Stimulated activated CD8-positive, alpha-beta memory T cell treated with anti-CD3 and anti-CD28 coated beads, Interleukin-4, amount 100 ng/mL, for 4 hours (primary cell): ENCODE measurements at places on chromosomes 3 and 15.

- no peak for DNase-seq
Observed at GRCh38 chr15:100651253-100651652, 48.9 kb downstream of the ASB7 start.

GRCh38 chr3:38588371-38588971 lies 61.0 kb downstream of the SCN5A start:
- no peak for DNase-seq

DNA sequence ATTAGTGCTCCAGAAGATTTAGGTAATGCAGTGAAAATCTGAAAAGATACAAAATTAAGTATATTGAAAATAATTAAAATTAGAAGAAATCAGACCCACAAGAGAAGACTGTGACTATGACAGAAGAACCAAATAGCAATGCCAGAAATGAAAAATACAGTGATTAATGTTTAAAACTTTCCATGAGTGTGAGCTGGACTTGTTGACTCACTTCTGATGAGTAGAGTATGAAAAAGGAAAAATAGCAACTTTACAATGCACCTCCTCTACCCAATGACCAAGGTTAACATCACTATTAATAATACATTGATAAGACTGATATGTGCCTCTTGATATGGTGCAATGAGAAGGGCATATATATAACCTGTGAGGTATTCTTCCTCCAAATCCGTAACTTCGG lies 39.3 kb upstream of the SLC22A13 start:
- DNase-seq: no peak

DNA sequence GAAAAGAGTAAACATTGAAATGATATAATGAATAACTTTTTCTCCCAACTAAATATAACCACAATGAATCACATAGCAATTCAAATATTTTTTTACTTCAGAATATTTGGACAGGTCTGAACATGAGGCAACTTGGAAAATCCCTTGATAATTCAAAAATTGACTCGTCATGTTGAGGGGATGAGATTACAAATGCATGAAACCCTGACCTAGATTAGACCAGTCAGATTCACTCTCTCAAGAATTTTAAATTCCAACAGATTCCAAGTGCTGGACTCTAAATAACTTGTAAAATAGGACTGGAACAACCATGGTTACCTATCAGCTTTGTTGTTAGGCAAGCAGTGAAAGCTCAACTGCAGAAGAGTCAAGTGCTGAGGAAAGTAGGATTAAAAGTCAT lies 317.5 kb downstream of the GBE1 start:
- no peak for DNase-seq

DNA sequence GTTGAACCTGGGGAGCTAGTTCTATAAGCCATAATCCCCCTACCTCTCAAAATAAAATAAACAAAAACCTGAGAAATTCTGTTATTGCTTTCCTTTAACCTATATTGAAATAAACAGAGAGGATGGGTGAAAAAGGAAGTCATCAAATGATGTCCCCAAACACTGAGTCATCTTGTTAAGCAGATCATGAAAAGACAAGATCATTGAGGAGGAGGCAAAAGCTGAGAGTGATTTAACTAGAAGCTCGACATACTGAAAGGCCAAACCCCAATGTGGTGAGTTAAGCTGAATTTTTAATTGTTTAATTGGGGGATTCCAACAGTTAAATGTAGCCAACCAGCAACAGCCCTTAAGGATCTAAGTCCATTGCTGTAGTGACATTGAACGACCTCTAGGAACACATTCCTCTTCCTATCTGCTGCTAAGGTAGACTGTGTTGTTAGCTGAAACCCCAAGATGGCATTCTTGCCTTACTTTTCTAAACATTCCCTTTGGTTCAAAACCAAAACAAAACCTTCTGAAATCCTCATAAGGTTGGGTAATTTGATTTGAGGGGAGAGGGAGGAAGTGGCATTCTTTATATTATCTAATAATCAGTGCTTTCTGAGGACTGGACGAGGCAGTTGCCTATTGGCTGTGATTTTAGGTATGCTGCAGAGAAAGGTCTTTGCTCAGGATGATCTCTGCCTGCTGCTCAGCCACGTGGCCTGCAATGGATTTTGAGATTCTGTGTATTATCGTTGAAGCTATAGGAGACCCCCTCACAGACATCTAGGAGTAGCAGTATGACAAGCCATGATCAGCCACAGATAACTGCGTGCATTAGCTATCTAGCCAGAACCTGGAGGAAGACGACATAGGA lies 62.7 kb upstream of the BNIP2 start:
- DNase-seq: no peak

GRCh38 chr15:49031804-49032203 lies 14.4 kb downstream of the SECISBP2L start:
- DNase-seq: no peak

DNA sequence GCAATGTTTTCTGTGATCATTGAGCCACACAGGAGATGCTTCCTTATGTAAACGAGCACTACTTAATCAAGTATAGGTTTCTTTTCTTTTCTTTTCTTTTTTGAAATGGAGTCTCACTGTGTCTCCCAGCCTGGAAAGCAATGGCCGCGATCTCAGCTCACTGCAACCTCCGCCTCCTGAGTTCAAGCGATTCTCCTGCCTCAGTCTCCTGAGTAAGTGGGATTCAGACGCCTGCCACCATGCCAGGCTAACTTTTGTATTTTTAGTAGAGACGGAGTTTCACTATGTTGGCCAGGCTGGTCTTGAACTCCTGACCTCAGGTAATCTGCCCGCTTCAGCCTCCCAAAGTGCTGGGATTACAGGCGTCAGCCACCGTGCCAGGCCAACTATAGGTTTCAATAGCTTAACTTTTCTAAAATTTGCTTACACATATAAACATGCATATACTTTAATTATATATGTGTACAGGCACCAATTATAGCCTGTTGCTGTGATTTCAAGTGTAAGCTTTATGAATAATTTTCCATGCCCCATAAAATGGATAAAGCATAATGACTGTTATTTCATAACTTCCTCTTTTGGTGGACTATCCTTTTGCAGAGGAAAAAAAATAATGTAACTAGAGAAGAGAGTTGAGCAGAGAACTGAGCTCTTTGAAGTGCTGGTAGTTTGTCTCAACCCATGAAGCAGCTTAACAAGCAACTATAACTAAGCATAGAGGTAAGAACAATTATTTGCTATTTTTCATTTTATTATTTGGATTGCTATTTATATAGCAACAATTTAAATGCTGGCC lies 24.8 kb upstream of the MBNL1 start:
- DNase-seq: no peak

GRCh38 chr3:23649448-23649847 lies 156.3 kb upstream of the UBE2E1 start:
- DNase-seq: no peak

- no peak for DNase-seq
Observed at GRCh38 chr3:52248165-52248541, 2.6 kb downstream of the PPM1M start.

GRCh38 chr3:43759297-43759782 lies 68.6 kb downstream of the ABHD5 start:
- no peak for DNase-seq

- no peak for DNase-seq
Observed at GRCh38 chr3:153658136-153658535, 463.1 kb upstream of the ARHGEF26 start.

- no peak for DNase-seq
Observed at GRCh38 chr15:38698254-38698653, 133.6 kb upstream of the RASGRP1 start.

- DNase-seq: no peak
Observed at GRCh38 chr3:179713643-179714090, 60.8 kb downstream of the USP13 start.
